ENCODE measurements at places on chromosomes 2 and 18.

GRCh38 chr2:29296585-29296984 lies 181.4 kb downstream of the CLIP4 start:
- DNase-seq = no peak

DNA sequence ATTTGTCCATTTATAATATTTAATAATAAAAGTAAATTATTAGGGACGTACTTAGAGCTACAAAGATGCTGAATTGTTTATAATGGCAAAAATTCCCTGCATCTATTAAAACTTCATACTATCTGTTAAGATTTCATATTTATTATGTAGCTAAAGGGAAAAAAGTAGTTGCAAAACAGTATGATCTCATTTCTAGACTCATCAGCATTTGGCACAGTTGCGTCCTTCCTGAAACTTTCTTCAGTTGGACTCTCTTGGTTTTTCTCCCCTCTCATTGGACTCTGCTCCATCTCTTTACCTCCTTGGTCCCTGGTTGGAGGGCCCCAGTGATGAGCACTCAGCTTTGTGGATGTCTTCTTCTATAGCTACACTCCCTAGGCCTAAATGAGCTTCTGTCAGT lies 99.6 kb downstream of the TMEM247 start:
- DNase-seq = no peak

DNA sequence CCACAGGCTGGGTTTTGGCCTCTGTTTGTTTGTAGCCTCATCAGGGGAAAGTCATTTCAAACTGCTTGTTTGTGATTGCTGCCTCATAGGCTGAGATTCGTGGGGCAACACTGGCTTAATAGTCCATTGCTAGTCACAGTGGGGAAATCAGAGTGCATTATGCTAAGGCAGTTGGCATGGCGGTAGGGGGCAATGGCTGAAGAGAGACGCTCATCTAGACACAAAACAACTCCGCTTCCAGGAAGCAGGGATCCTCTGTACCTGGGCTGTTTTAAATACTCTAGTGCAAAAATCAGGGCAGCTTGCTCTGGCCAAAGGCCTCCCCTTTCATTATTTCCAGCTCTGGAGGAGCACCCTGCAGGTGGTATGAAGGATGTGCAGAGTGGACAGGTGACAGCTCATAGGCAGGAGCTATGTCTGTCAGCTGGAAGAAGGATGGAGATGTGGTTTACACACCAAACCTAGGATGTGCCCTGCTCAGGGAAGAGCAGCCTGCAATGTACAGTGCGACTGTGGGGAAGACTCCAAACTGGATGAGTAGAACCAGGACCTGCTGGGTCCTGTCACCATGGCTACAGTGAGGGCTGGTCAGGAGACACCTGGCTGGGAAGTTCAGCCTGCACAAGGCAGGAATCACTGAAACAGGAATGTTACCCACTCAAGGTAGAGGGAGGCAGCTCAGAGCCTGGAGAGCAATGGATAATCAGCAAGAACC lies 234.3 kb downstream of the CLIP4 start:
- no peak for DNase-seq

- no peak for DNase-seq
Observed at GRCh38 chr2:170054997-170055396, 123.0 kb upstream of the MYO3B start.

DNA sequence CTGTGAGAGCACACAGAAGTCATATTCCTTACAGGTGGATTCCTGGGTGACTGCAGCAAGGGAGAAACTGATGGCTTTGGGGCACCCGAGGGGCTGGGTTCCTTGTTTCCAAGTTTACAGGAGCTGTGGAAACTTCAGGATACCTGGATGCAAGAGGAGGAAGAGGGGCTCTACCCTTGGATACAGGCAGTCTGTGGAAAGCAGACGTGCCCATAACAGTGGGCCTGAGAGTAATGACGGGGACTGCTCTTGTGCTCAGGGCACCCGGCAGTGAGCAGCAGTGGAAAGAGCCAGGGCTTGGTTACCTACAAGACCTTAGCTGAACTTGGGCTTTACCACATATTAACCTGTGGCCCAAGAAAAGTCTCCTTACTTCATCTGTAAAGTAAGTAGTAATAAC lies 102.2 kb upstream of the TGFA start:
- no peak for DNase-seq

DNA sequence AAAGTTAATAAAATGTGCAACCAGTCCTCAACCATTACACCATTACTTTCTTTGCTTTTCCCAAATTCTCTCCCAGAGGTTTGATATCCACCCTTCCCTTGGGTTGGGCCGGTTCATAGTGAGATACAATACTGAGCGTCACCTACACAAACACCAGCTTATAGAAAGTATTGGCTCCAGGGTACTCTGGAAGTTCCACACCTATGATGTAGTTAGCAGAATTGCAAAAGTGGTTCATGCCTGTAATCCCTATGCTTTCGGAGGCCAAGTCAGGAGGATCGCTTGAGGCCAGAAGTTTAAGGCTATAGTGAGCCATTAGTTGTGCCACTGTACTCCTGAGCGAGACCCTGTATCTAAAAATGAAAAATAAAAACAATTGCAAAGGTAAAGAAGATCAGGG lies 15.3 kb upstream of the MAP4K3 start:
- DNase-seq = no peak

DNA sequence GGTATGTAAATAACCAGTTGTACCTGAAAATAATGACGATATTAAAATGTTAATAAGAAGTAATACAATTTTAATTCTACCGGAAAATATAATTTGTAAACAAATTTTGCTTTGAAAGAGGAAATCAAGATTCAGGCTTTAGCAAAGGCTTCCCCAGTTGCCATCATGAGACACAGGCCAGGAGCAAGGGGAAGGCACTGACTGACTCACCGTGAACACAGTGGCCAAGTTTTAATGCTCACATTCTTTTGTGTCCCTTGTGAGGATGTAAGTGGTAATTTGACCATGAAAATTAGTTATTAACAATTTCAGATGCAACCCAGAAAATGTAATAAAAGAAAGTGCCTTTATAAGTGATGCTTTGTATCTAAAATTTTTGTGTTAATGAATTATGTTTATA lies 164.1 kb downstream of the GREB1L start:
- DNase-seq = peak; percentile 24

DNA sequence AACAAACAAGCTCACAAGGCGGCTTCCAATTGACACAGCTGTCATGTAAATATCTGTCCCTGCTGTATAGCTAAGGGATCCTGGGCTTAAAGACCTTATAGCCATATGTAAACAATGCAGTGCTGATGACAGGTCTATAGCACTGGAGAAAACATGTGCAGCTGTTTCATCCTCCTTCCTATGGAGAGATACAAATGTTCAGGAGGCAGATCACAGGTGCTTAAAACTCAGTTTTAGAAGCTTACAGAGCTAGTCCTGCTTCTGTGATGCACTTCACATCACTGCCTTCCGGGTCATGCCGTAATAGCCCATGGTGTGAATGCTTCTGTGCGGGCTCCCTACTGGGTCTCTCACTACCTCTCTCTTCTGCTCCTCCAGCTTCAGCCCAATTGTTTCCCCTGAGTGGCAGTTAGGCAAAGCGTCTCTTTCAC lies 262.4 kb upstream of the CHST9 start:
- no peak for DNase-seq

GRCh38 chr2:241465543-241465942 lies 42.8 kb downstream of the STK25 start:
- no peak for DNase-seq

GRCh38 chr2:105517814-105518705 lies 119.2 kb upstream of the FHL2 start:
- DNase-seq = peak; percentile 57

GRCh38 chr2:167861574-167862193 lies 385.7 kb downstream of the STK39 start:
- no peak for DNase-seq

GRCh38 chr2:45860136-45861121 lies 209.0 kb downstream of the PRKCE start:
- DNase-seq = peak; percentile 75

DNA sequence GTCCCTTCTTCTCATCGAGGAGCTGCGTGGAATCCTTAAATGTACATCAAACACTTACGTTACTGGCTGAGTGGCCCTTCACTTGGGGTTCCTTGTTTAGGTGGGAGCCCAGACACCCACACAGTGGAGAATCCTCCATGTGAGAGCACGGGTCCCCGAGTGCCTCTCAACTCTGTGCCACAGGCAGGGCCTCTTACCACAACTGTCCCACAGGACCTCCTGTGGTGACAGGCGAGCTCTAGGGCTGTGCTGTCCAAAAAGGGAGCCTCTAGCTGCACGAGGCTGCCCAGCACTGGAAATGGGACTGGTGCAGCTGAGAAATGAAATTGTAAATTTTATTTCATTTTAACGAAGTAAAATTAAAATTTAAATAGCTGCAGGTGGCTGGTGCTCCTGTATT lies 145.7 kb downstream of the DYSF start:
- no peak for DNase-seq

DNA sequence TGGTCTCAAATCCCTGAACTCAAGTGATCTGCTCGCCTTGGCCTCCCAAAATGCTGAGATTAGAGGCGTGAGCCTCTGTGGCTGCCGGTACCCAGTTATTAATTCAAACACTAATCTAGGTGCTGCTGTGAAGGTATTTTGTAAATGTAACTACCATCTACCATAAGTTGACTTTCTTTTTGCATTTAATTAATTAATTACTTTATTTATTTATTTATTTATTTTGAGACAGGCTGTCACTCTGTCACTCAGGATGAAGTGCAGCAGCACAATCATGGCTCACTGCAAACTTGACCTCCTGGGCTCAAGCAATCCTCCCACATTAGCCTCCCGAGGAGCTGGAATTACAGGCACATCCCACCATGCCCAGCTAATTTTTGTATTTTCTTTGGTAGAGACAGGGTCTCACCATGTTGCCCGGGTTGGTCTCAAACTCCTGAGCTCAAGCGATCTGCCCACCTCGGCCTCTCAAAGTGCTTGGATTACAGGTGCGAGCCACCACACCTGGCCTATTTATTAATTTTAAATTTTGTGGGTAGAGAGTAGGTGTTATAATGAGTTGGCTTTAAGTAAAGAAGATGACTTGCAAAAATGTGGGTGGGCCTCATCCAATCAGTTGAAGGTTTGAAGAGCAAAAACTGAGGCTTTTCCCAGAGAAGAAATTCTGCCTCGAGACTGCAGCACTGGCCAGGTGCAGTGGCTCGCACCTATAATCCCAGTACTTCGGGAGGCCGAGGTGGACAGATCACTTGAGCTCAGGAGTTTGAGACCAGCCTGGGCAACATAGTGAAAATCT lies 17.3 kb upstream of the NMUR1 start:
- DNase-seq = no peak

- no peak for DNase-seq
Observed at GRCh38 chr18:30618567-30618966, 424.0 kb downstream of the DSC3 start.

DNA sequence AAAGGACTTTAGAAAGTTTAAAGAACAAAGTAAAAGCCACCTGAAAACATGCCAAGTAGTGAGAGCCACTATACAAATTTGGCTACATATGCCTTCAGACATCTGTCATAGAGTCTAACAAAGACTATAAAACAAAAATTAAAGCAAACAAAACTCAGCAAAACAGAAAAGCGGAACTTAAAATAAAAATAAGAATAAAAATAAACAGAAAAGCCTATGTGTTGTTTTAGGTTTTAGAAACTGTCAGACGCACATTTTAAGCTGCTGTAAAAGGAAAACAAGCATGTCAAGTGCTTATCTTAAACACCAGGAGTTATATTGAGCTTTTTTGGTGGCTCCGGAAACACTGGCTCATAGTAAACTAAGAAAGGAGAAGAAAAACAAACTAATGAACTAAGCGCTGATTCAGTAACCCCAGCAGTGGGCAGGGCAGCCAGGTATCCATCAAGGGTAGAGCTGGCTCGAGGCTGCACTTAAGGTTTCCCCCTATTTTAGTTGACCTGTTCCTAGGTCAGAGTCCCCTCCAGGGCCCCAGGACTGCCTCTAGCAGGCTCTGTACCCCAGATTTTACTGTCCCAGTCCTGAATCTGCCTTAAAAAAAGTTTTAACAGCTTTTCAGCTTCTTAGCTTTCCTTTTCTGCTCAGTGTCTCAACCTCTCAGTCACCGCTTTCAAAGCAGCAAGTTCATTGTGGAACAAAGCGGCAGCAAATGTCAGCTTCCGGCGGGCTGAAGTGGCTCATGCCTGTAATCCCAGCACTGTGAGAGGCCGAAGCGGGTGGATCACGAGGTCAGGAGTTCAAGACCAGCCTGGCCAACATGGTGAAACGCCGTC lies 15.4 kb upstream of the RMC1 start:
- DNase-seq = no peak

GRCh38 chr2:105324101-105324500 lies 5.4 kb downstream of the TGFBRAP1 start:
- DNase-seq = no peak

DNA sequence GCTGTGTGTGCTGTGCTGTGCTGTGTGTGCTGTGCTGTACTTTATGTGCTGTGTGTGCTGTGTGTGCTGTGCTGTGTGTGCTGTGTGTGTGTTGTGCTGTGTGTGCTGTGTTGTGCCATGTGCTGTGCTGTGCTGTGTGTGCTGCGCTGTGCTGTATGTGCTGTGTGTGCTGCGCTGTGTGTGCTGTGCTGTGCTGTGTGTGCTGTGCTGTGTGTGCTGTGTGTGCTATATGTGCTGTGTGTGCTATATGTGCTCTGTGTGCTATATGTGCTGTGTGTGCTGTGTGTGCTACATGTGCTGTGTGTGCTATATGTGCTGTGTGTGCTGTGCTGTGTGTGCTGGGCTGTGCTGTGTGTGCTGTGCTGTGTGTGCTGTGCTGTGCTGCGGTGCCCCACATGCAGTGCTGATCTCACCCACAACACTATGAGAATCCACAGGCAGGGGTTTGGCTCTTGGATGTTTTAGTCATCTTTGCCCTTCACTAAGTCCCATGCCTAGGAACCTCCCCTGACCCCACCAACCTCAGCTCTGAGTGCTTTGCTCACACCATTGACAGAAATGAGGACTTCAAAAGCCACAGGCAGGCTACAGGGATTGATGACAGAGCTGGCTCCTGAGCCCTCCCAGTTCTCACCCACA lies 30.5 kb upstream of the MAL start:
- no peak for DNase-seq

DNA sequence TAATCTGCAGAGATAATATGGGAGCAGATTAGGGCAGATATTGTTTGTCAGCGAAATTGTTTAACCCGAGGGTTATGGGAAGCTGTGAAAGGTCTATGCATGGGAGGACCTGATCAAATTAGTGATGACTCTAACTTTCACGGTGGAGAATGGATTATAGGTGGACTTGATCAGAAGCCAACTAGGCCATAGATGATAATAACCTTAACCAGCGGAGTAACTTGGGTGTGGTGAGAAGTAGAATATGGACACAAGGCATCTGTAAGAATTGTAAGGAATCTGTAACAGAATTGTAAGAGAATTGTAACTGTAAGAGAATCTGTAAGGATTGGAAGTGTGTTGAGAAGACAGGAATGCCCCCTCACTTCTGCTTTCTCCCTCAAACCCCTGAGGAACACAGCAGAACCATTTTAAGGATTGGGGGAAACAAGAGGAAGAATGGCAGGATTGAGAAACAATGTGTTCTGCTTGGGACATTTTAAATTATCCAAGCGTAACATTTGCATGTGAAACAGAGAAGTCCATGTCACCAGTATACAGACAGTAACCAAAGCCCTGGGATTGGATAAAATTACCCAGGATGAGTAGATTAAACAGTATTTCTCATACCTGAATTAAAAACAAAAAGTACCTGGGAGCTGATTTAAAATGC lies 14.9 kb upstream of the SLC39A10 start:
- DNase-seq = peak; percentile 69

- peak; percentile 97 for DNase-seq
Observed at GRCh38 chr2:37676274-37676673, 4.8 kb upstream of the CDC42EP3 start.
